GM23338 (cell line): ENCODE measurements at places on chromosomes 11 and 22.

DNA sequence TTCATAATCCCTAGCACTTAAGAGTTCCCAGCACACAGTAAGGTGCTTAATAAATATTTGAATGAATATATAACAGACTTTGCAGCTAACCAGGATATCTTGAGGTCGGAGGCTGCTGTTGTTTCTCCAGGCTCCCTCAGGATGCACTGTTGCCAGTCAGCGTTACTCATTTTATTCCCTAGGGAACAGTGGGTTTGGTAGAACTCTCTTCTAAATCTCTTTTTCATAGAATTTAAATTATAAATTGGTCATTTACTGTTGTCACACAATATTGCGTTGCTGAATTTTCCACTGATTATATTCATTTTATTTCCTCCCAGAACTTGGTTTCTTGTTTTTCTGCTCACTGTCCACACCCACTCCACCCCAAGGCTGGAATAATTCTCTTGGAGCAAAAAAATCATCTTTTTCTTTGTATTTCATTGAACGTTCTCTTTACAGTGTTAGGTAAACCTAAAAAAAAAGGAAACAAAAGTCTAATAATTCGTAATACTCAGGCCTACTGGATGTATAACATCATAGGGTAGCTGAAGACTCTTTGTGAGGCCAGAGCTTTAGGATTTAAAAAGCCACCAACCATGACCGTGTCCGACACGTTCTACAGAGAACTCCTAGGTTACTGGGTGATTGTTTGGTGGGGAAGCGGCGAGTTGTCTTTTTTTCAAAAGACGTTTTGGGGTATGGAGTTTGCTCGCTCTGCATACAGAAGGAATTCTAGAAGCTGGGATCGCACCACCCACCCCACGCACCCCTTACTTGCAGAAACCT is 766 bp upstream of the CAPRIN1 start:
- DNase-seq: no peak

DNA sequence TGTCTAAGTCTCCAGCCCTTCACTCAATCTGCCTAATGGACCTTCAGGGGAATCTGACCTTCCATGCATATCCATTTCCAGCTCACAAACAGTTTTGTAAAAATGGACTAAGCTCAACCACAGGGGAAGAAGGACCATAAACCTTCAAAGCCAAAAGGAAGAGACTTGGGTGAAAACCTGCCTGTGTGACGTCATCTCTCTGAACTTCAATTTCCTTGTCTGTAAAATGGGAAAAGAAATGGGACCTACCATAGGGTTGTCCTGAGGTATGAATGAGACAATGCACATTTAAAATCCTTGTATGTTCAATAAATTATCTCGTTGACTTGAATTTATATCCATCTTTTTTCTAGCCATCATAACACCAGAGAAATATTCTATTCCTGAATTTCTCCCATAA is 370.7 kb downstream of the INSC start:
- no peak for DNase-seq

- no peak for DNase-seq
These were observed 59.3 kb upstream of the IZUMO1R start for GRCh38 chr11:94245121-94245520.

DNA sequence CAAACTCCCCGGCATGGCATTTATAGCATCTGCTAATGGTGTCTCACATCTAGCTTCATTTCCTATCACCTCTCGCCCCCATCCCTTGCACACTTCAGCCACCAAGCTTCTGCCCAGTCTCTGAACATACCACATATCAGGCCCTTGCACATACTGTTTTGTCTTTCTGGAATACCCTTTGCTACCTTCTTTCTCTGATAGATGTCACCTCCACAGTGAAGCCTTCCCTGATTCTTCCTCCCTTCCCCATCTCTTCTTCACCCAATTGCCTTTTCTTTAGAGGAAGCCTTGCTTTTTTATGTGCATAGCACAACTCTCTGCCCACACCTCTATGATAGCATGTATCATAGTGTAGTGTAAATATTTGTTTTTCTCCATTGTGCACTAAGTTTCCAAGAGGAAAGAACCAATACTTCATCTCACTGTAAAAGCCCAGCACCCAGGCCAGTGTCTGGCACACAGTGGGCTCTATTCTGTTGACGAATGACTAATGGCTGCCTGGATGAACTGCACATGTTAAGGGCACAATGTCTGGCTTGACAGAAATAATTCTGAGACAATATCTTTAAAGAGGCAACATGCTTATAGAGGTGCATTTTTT is 27.8 kb downstream of the P4HA3 start:
- no peak for DNase-seq

DNA sequence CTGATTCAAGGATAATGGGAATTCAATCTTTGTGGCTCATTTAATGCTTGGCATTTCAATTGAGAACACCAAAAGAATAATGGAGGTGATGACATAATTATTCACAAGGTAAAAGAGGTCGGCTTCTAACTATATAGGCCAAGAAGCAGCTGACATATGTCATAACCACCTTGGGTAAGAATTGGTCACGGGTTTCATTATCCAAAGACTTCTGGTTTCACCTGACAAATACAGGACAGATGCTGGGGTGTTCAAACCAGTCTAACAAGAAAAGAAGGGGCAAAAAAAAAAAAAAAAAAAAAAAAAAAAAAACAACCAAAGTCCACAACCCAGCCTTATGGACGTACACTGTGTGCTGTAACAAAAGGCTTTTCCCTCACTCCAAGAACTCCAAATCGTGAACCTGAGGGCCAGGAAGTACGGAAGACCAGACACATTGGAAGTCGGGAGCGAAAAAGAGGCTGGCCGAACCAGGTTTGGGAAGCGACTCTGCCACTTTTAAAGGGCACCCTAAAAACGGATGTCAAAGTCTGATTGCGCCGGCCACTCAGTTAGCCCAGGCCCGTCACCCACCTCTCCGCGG is 385 bp downstream of the HARBI1 start:
- no peak for DNase-seq

- no peak for DNase-seq
These were observed 53.9 kb downstream of the SMIM38 start for GRCh38 chr11:69209421-69210309.

- DNase-seq: peak; percentile 94
These were observed 16.1 kb downstream of the TSKU start for GRCh38 chr11:76799066-76799804.
